ENCODE measurements at places on chromosomes 5 and 9. TPM values are rescaled to one million over a fixed set of nuclear protein-coding genes. Genes with fewer than 3 reads are reported as not detected.
A peak's percentile ranks its signal among the peaks of the same experiment; 100 is the strongest.

GRCh38 chr9:81320909-81321482, 368.4 kb downstream of the TLE1 start:
- H3K27me3 ChIP-seq: no peaks in the 10 kb centered on the region
- H3K36me3 ChIP-seq: no peaks in the 10 kb centered on the region

DNA sequence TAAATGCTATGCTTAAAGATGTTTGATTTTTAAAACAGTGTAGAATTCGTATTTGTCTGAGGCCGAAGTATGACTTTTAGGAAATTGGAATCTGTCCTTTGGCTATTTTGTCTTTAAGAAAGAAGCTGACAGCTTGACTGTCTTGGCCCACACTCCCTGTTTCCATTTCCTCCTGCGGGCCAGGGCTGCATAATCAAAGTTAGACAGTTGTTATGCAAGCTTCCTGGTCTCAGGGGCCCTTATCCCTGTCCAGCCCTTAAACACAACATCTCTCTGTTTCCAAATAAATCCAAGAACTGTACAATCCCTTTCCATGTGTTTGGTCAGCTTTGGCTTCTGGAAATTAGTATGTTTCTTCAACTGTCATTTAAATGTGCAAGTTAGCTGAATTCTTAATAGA, 54.6 kb upstream of the ECM2 start:
- no peak for DNase-seq
- no peaks in the 10 kb centered on the region for H3K36me3 ChIP-seq
- no peak overlapping the region for H3K27ac ChIP-seq

DNA sequence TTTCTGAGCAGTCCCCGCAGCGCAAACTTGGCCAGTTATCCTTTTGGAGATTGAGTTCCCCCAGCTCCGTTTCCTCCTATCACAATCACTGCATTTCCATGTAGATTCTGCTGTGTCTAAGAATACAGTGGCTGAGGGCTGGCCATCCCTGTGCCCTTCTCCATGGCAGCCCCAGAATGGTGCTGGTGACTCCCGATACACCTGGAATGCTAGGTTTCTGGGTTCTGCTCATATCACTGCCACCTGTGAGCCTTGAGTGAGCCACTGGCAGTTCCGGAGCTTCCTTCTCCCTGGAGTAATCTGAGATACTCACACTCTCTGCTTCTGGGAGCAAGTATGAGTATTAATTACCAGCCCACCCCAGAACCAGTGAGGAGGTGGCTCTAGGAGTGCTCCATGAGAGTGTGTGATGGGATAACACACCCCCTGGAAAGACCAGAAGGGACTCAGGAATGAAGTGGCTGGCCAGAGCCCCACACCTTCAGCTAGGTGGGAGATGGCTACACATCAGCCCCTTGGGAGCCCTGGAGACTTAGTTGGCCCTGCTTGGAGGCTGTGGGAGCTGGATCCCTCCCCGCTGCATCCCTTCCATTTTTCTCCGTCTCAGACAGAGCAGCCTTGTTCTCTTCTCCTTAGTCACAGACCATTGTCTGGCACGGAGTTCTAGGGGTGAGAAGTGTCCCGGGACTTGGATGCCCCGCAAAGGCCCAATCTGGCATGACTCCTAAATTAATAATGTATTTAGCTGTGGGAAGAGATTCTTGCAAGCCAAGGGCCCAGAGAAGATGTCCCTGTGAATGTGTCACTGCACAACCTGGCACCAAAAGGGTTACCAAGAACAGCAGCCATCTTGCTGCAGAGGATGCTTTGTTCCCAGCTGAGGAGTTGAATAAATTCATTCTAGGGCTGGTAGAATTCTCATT, 4.9 kb downstream of the PCDHGC5 start:
- H3K27me3 ChIP-seq: peaks cover 32% of the 10 kb centered on the region
- H3K4me3 ChIP-seq: no peak overlapping the region
- H3K27ac ChIP-seq: no peak overlapping the region
- H3K4me1 ChIP-seq: no peaks in the 10 kb centered on the region
- no peak for DNase-seq
- no peaks in the 10 kb centered on the region for H3K36me3 ChIP-seq

The ACTBL2 gene
- 1.5 TPM for total RNA-seq

GRCh38 chr5:176803943-176804498, 6.3 kb upstream of the UNC5A start:
- H3K36me3 ChIP-seq: no peaks in the 10 kb centered on the region
- H3K4me1 ChIP-seq: no peaks in the 10 kb centered on the region
- no peak overlapping the region for H3K27ac ChIP-seq
- peak; percentile 46 for DNase-seq
- H3K4me3 ChIP-seq: no peak overlapping the region

The FGF1 gene
- total RNA-seq: 0.44 TPM

GRCh38 chr5:87151547-87151946, 116.1 kb upstream of the RASA1 start:
- peak overlapping the region; percentile 38 for H3K27ac ChIP-seq
- no peak overlapping the region for H3K4me3 ChIP-seq
- DNase-seq: peak; percentile 71

DNA sequence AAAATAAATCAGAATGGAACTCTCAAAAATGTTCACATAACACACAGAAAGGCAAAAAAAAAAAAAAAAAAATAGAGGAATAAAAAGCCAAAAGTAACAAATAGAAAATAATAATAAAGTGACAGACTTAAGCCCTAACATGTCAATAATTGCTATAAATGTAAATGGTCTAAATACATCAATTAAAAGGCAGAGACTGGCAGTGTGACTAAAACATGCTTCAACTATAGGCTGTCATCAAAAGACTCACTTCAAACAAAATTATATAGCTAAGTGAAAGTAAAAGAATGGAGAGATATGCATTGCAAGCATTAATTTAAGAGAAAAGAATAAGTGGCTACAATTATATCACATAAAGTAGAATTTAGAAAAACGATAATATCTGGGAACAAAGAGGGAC, 114.2 kb downstream of the PHF2 start:
- no peak overlapping the region for H3K27ac ChIP-seq
- no peaks in the 10 kb centered on the region for H3K36me3 ChIP-seq
- peaks cover 37% of the 10 kb centered on the region for H3K27me3 ChIP-seq
- no peak overlapping the region for H3K4me3 ChIP-seq
- no peaks in the 10 kb centered on the region for H3K4me1 ChIP-seq

- H3K27ac ChIP-seq: peak overlapping the region; percentile 99
- peaks cover 40% of the 10 kb centered on the region for H3K36me3 ChIP-seq
- H3K4me3 ChIP-seq: no peak overlapping the region
- no peaks in the 10 kb centered on the region for H3K27me3 ChIP-seq
- H3K4me1 ChIP-seq: peaks cover 60% of the 10 kb centered on the region
Observed at GRCh38 chr5:149060325-149060724, 2.5 kb downstream of the SH3TC2 start.

The MSX2 gene
- not detected for total RNA-seq

- no peaks in the 10 kb centered on the region for H3K4me1 ChIP-seq
- no peak for DNase-seq
- H3K4me3 ChIP-seq: no peak overlapping the region
- no peak overlapping the region for H3K27ac ChIP-seq
Observed at GRCh38 chr5:135829681-135830383, 4.6 kb upstream of the SLC25A48 start.

The SLC46A2 gene
- not detected for total RNA-seq

The BTNL3 gene
- total RNA-seq: not detected

DNA sequence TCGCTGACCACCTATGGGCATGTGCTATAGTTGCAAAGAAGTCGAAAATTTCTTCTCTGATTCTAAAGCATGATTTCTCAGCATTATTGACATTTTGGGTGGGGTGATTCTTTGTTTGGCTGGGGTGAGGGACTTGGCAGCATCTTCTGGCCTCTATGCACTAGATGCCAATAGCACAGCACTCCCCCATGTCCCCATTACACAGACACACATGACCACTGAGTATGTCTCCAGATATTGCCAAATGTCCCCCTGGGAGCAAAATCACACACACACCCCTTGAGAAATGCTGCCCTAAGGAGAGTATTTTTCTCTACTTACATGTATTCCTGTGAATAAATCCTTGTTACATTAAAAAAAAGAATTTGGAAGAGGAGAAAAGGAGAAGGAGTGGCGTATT, 89.1 kb downstream of the PDZD2 start:
- no peaks in the 10 kb centered on the region for H3K36me3 ChIP-seq
- DNase-seq: no peak
- no peak overlapping the region for H3K4me3 ChIP-seq
- no peaks in the 10 kb centered on the region for H3K4me1 ChIP-seq
- peaks cover 91% of the 10 kb centered on the region for H3K27me3 ChIP-seq
- no peak overlapping the region for H3K27ac ChIP-seq

The OTP gene
- total RNA-seq: not detected

The DROSHA gene
- total RNA-seq: 154 TPM

DNA sequence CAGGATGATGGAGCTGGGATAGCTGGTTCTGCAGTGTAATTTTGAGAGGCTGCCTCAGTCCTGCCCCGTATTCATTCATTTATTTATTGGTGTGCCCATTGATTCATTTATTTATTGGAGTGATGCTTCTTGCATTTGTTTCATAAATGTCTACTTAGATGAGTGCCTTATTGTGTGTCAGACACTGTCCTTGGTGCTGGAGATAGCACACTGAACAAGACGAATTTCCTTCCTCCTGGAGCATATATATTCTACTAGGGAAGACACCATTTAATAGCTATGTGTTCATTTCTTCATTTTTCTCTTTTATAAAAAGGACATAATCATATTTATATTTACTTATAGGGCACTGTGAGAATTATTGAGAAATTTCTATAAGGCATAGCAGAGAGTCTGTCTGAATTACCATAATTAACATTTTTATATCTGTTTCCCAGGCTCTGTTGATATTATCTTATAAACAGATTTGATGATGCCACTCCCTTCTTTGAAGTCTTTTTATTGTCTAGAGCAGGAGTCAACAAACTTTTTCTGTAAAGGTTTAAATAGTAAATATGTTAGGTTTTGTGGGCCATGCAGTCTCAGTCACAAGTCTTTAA, 433.9 kb upstream of the ZNF608 start:
- no peaks in the 10 kb centered on the region for H3K36me3 ChIP-seq
- H3K27me3 ChIP-seq: no peaks in the 10 kb centered on the region
- H3K4me1 ChIP-seq: 0 out of 2 replicates have a peak, but pooled peaks cover 7% of the 10 kb centered on the region

DNA sequence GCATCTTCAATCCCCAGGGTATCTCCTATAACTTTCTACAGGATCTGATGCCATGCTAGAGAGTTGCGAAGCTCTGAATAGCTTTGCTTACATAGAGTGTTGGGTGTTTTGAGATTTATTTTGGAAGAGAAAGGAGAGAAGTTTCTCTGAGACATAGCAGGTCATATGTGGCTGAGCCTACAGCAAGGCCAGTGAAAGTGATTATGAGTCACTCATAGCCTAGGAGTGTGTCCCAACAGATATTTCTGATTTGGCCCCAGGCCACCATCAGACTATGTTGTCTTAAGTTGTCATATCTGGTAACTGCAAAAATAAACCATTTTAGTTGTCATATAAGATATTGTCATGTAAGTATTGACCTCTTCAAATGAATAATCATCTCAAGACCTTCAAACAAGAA, 132.0 kb upstream of the RAI14 start:
- peak overlapping the region; percentile 69 for H3K27ac ChIP-seq
- H3K27me3 ChIP-seq: no peaks in the 10 kb centered on the region
- H3K36me3 ChIP-seq: no peaks in the 10 kb centered on the region
- DNase-seq: peak; percentile 92
- H3K4me1 ChIP-seq: peaks cover 75% of the 10 kb centered on the region
- H3K4me3 ChIP-seq: no peak overlapping the region

- no peak overlapping the region for H3K27ac ChIP-seq
- no peaks in the 10 kb centered on the region for H3K27me3 ChIP-seq
- peaks cover 18% of the 10 kb centered on the region for H3K4me1 ChIP-seq
- DNase-seq: no peak
- peaks cover 14% of the 10 kb centered on the region for H3K36me3 ChIP-seq
Observed at GRCh38 chr5:141615991-141616720, 2.6 kb downstream of the DIAPH1 start.

DNA sequence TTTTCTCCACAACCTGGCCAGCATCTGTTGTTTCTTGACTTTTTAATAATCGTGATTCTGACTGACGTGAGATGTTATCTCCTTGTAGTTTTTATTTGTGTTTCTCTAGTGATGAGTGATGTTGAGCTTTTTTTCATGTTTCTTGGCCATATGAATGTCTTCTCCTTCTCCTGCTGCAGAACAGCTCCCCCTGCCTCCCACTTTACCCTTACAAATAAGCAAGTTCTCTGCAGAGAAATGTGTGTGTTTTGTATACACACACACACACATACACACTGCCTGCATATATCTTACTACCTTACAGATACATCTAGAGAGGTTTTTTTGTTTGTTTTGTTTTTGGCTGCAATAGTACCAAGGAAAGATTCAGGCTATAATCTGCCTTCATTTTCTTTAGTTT, 88.7 kb upstream of the PHF24 start:
- no peaks in the 10 kb centered on the region for H3K4me1 ChIP-seq
- DNase-seq: no peak
- no peaks in the 10 kb centered on the region for H3K36me3 ChIP-seq
- no peaks in the 10 kb centered on the region for H3K27me3 ChIP-seq

The FAM221B gene
- total RNA-seq: not detected

GRCh38 chr9:133102190-133103021, 18.6 kb downstream of the RALGDS start:
- no peak overlapping the region for H3K4me3 ChIP-seq
- H3K27me3 ChIP-seq: no peaks in the 10 kb centered on the region
- DNase-seq: no peak
